ENCODE measurements at places on chromosomes 12 and 14.

GRCh38 chr12:98074286-98074685 lies 441.1 kb upstream of the TMPO start:
- no peak for DNase-seq

DNA sequence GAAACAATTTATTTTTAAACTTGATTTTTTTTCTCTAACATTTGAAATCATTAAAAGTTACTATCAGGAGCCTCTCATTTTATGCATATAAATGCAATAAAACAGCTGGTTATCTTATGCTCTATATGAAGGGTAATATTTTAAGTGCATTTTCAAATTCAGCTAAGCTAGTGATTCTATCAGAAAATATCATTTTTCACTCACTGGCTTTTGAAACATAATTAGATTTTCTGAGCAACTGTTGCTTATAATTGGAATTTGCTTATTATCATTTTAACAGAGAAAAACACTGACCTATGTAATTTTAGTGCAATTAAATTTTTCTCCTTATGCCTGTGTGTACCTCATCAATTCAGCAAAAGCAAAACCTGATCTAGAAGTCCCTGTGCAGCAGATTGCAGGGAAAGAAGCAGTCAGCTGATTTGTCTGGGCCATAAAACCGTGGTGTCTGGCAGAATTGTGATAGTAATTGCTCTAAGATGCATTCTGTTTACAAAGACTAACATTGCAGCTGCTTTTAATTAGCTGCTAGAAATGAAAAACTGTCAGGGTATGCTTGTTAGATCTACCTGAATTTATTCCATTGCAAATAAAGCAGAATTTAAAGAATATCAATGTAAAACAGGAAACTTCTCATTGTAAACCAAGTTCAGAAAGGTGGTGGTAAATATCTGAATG lies 75.0 kb downstream of the BICD1 start:
- DNase-seq, result no peak

GRCh38 chr12:87259391-87259790 lies 769.8 kb downstream of the C12orf50 start:
- DNase-seq, result no peak

DNA sequence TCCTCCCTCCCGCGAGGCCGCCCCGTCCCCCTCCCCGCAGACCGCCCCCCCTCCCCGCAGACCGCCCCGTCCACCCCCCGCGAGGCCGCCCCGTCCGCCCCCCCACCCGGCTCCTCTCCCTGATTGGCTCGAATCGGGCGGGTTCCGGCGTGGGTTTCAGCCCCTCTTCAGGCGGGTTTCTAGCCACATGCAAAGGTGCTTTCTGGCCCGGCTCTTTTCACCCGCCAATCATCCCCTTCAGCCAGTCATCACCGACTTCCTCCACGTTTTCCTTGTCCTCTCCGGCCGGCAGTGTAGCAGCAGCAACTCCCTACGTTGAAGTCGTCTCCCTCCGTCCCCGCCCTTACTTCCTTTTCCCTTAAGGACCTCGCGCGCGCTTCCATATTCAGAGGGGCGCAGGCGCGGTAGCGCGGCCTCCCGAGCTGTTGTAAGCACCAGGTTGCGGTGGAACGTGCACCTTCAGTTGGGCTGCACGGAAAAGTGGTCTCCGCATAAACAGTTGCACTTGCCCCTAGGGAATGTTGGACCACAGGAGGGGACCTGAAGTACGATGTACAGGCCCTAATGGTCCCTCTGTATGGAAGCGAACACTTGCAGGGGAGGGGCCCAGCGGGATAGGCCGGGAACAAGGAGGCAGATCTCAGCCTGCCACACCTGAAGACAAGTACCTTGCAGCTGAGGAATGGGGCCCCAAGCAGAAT lies 44.6 kb upstream of the ESR2 start:
- peak; percentile 95 for DNase-seq

DNA sequence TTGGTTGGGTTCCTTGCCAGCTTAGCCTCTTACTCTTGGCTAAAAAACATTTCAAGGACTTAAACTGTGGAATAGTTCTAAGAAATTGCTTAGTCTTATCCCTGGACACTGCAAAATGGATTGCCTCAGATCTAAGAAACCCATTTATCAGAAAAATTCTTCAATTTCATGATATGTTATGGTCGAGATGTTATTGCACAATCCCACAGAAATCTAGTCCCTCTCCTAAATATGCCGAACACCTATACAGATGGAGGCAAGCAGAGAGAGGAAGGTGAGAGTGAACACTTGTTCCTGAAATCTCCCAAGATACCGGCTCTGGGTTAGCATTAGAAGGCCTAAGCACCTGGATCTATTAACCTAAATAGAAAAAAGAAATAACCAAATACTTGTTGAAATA lies 267.2 kb downstream of the PAWR start:
- DNase-seq, result no peak

- no peak for DNase-seq
Measured at GRCh38 chr12:57180321-57180989, 33.0 kb upstream of the LRP1-AS start.

- DNase-seq, result no peak
Measured at GRCh38 chr12:115871714-115872113, 405.8 kb downstream of the MED13L start.

GRCh38 chr14:23828001-23828400 lies 125.6 kb upstream of the DHRS4 start:
- DNase-seq, result no peak

DNA sequence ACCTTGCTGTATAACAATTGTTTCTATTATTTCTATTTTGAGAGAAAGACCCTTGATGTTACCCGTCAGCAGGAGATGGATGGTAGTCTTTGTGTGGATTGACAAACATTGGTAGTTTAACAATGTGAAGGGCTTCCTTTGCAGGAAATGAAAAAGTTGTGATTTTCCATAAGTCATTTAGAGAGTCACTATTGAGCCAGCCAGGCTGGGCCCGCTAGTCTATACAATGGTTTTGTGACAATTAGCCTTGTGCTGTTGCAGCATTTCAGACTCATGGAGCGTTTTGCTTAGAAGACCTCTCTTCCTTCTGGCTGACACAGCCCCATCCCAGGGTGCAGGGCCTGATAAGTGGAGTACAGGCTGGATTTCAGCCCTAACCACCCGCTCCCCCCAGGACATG lies 18.3 kb upstream of the SLC38A2 start:
- no peak for DNase-seq

DNA sequence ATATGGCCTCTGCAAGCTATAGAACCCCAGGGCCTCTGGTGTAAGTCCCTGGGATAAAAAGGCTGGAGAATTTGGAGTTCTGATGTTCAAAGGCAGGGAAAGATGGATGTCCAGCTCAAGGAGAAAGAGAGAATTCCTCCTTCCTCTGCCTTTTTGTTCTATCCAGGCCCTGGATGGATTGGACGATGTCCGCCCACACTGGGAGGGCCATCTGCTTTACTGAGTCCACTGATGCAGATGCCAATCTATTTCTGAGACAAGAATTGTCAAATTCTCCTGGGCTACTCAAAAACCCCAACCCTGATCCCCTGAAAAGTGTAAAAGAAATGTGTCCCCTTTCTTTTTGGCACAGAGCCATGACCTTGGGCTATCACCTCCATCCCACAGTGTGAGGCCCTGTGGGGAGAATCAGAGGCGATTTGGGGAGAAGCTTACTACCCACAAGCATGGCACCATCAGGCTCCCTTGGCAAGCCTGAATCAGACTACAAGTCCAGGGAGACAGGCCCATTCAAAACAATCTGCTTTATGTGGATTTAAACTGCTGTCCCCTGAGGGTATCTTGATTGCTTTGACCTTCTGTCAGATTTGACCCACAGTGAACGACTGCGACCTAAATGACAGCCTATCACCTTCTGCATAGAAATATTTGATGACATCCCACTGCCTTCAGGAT lies 334.0 kb downstream of the NUAK1 start:
- no peak for DNase-seq

GRCh38 chr12:53124352-53124723 lies 21.1 kb downstream of the SOAT2 start:
- DNase-seq, result no peak

GRCh38 chr12:115543269-115543668 lies 734.2 kb downstream of the MED13L start:
- DNase-seq, result no peak

DNA sequence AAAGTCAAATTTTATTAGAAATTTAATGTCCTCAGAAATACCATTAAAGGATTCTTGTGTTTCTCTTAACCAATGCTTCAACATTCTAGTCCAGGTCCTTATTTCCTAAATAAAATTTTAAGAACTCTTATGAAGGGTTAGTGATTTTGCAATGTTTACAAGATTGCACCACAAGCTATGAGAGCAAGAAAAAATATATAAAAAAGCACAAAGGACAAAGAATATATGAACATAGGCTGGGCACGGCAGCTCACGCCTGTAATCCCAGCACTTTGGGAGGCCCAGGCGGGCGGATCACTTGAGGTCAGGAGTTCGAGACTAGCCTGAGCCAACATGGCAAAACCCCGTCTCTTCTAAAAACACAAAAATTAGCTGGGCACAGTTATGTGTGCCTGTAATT lies 7.7 kb downstream of the RACGAP1 start:
- no peak for DNase-seq

Measured in activated CD8-positive, alpha-beta memory T cell treated with anti-CD3 and anti-CD28 coated beads for 24 hours (primary cell).